ENCODE measurements at places on chromosomes 4 and X.

DNA sequence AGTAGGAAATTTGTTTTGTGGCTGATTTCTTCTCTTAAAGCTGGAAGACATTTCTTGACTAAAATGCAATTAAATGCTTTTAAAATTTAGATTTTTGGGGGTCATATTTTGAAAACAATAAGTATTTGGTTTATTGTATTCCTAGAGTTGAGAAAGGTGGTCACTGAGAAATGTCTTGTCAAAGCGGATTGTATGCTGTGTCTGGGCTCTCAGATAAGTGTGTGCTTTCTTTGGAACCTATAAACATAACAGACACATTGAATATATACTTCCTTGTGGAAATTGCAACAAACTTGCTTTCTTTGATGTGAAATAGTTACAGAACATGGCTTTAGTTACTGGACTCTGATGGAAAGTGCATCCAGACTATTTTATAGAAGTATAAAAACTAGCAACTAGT, 75.4 kb downstream of the AFF1 start:
- DNase-seq: no peak

DNA sequence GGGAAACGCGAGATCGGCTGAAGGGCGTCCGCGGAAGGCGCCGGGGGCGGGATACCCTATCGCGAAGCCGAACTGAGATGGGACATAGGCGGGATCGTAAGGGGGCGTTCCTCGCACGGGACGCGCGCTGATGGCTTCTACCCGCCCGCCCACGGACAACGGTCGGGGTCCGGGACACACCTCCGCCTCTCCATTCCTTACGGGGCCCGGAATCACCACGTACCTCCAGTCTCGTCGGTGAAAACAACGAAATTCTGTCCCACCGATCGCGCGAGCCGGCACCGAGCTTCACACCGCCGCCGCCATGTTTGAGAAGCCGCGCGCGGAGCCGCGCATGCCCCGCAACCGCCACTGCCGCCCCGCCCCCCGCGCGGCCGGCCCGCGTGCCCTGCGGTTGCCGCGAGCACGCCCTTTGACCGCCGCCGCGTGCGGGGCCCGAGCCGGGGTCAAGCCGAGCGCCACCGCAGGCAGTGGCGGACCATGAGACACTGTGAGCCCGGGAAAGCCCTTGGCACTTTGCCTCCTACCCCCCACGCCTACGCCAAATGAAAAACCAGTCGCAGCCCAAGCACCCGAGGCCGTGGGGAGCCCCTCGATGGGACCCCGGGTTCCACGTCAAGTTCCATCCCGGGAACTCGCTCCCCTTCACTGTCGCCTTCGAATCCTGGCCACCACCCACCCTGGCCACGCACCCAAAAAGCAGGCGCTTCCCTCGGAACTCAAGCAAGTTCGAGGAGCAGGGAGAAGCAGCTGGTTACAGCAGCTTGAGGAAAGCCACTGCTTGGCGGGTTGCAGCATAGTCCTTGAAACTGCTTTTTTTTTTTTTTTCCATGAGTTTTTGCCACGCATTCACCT, at the start of gene SCML2:
SCML2 (minus strand) TSS at position 320 of the 855 bp plus-strand sequence. CDS start 20,617 bp downstream, outside the sequence.
- DNase-seq: no peak

DNA sequence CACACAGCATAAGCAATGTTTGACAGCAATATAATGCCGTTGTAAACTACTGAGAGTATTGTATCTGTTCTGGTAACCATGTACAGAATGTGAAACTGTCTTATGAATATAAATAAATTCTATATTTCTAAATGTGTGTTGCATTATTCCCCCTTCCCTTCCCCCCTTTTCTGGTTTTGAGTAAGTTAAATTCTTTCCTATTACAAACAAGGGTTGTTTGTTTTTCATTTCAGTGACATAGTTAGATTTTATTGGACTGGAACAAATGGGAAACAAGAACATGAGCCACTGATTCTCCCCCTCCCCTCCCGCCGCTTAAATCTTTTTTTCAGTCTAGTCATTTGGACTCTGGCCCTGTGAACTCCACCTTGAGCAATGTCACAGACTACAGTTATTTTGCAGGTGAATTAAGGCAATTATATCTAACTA, 69.8 kb downstream of the GPAT3 start:
- no peak for DNase-seq

DNA sequence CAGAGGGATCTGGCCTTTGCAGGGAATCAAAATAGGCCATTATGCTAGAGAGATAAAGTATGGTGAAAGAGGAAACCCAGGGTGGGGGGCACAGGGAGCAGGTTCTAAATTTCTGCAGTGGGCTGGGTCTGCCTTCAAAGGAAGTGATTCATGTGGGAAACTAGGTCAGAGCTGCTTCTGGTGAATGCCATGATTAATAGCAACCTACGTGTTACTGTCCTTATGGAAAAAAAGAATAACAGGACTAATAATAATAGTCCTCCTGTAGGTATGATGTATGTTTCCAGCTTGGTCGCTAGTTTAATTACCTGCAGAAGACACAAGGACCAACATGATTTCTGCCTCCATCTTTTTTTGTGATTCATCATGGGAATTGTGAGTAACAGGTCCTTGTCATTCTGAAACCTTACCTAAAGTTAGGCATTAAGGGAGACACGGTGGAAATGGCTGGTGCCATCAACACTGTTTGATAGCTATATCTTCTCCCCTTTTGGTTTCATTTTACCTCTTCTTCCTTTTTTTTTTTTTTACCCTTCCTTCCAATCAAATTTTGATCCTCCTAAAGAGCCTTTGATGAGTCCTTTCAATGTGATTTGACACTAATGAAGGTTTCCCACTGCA, 180.4 kb downstream of the CPEB2 start:
- DNase-seq: no peak

DNA sequence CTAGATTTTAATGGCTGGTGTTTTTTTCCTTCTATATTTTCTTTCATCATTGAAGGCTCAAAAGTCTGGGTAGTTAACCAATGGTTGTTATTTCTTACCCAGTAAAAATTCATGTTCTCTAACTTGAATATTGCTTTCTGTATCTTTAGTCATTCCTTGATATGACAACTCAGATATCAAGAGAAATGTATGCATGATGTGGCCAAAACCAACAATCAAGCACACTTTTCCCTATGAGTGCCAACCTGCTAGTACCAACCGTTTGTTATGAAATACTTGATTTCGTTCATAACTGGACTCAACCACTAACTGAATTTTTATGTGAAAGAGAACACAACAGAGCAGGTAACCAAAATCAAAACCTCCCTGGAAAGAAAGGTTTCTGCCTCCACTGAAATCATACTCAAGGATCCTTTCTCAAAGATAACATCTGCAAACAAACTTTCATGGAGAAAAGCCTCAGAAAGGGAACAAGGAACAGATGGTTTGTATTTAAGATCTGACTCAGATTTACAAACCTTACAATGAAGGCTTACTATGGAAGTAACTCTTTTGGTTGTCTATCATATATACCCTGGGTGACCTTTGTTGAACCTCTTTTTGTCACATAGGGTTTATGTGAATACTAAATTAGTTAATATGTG, 8.3 kb upstream of the VEGFC start:
- no peak for DNase-seq
